Right renal pelvis (tissue), 4 donors: ENCODE measurements at places on chromosomes 1 and 21.

DNA sequence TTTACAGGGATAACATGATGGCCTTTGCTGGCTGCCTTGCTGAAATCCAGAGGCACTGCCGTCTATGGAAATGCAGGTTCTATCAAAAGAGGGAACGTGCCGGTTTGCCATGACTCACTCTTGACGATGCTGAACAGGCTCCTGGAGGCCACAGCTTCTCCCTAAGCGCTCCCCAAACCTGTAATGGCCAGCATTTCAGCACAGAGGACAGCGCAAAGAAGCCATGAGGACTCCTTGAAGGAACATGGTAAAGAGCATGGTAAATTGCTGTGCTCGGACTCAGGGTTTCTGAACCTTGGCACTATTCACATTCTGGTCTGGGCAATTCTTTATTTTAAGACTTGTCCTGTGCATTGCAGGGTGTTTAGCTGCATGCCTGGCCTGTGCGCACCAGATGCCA, 217.5 kb downstream of the CAMTA1 start:
- no peak for DNase-seq

- DNase-seq, result no peak
These were observed 18.7 kb downstream of the DMRTB1 start for GRCh38 chr1:53477651-53478501.

- no peak for DNase-seq
These were observed 35.9 kb downstream of the COL18A1 start for GRCh38 chr21:45440736-45441350.

DNA sequence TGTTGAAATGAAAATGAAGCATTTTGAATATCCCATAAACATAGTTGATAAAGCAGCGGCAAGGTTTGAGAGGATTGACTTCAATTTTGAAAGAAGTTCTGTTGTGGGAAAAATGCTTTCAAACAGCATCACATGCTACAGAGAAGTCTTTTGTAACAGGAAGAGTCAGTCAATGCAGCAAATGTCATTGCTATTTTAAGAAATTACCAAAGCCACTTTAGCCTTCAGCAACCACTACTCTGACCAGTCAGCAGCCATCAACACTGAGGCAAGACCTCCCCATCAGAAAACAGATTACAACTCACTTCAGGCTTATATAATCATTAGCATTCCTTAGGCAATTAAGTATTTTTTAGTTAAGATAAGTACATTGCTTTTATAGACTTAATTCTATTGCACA, 33.8 kb upstream of the FCRL3 start:
- no peak for DNase-seq

DNA sequence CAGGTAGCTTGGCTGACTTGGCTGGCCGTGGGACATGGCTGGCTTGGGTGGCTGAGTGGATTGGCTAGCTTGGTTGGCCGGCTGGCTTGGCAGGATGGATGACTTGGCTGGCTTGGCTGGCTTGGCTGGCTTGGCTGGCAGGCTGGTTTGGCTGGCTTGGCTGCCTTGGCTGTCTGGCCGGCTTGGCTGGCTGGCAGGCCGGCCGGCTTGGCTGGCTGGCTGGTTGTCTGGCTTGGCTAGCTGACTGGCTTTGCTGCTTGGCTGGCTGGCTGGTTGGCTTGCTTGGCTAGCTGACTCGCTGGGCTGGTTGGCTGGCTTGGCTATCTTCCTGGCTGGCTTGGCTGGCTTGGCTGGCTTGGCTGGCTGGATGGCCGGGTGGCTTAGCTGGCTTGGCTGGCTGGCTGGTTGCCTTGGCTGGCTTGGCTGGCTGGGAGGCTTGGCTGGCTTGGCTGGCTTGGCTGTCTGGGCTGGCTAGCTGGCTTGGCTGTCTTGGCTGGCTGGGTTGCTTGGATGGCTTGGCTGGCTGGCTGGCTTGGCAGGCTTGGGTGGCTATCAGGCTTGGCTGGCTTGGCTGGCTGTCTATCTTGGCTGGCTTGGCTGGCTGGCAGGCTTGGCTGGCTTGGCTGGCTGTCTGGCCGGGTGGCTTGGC, 129.7 kb upstream of the FAM72C start:
- DNase-seq, result no peak
